Skeletal muscle cell (primary cell): ENCODE measurements at places on chromosomes 5 and 9.
A peak's percentile ranks its signal among the peaks of the same experiment; 100 is the strongest.

DNA sequence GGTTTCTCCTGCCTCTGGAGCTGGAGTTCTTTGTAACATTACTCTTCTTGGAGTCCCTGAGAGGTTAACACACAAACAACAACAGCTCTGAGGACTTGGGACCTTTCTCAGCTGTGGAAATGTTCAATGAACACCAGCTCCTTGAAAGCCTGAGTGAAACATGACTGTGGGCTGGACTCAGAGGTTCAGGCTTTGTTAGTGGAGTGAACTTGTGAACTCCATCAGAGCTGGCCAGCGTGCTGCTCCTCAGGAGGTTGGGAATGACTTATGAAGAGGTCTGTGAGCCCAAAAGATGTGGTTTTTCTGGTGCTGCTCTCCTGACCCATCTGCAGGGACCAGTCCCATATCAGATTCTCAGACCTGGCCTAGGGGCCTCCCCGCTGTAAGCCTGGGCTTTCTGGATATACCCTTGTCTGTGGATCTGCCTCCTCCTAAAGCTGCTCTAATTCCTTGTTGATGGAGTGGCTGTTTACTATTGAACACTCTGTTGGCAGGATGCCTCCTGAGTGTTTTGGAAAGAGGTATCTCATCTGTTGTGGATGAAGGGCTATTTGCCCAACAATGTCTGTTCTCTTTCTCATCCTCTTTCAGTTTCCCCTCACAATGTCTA lies 170.0 kb upstream of the GDNF start:
- no peak for DNase-seq

DNA sequence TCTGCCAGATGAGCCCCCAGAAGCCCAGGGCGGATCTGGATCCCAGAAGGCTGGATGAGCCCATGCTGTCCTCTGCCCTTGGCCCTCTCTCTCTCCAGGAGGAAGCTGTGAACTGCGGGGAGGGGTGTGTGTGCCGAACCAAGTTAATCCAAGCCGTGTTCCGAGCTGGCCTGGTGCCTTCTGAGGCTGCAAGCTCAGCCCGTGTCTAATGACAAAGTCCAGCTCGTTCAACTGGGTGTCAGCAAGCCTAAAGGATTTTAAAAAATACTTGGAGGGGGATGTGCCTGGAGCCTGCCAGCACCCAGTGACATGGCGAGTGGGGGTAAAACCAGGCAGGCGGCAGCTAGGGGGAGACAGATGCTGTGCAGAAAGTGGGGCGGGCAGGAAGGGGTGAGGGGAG lies 8.0 kb downstream of the STC2 start:
- no peak for DNase-seq

DNA sequence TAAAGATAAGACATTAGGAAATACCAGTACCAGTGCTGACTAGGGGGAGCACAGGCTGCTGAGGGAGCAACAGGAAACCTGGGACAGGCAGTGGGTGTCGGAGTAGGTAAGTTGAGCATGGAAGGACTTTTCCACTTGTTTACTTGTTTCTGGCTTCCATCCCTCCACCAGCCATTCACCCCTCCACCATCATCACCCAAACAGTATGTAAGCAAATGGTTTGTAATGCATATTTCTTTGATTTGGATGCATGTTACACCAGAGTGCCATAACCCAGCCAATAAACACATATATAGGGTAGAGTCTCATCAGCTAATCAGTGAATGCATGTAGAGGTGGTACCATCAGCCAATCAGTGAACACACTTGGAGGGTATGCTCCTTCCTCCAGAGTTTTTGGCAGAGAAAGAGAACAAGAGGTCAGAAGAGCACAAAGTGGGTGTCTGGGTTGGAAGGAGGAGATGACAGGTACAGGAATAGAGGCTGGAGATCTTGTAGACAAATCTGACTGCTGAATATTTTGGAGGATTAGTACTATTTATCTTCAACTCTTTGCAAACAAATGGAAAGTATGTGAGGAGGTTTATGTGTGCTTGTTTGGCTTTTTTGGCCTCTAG lies 37.7 kb upstream of the PDE8B start:
- no peak for DNase-seq

- DNase-seq, result peak; percentile 75
Observed at GRCh38 chr9:22216730-22217172, 207.6 kb upstream of the CDKN2B start.

DNA sequence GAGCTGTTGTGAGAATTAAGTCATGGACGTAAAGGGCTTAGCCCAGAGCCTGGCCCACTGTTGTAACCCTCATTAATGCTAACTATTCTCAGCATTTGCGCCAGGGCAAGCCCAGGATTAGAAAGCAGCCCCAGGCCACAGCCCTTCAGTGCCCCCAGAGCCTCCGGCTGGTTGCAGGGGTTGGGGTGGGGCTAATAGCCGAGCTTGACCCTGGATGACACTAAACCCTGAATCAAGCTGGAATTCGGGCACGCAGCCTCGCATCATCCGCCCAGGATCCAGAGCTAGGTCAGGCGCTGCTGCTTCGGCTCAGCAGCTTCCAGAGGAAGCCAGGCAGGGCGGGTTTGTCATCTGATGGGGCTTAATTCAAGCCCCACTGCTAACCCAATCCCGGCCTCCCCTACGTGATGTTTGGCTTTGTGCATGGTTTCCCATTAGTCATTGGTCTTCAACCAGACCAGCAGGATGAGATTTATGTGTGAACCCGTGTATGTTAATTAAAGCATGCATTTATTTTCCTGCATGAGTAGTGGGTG lies 1.2 kb upstream of the MEGF9 start:
- no peak for DNase-seq

GRCh38 chr9:111094433-111094924 lies 56.2 kb upstream of the LPAR1 start:
- peak; percentile 56 for DNase-seq

DNA sequence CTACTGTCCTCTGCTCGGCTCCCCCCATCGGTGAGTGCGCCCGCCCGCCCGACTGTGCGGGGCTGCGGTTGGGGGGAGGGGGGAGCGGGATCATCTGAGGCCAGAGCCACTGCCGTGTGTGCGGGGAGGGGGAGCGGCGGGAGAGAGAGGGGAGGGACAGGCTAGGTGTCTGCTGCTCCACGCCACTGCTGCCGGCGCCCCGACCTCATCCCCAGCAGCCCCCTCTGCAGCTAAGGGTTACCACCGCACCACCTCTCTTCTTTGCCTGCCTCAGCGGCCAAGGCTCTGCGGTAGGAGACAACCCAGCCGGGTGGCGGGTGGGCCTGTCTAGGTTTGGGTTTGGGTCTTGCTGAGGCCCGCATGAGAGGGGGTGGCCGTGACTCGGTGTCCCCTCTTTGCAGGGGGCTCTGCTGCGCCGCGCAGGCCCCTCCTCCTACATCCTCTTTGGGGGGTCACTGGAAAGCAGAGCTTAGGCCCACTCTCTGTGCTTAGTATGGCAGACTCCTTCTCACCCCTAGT lies 670 bp upstream of the PURA start:
- DNase-seq, result no peak

DNA sequence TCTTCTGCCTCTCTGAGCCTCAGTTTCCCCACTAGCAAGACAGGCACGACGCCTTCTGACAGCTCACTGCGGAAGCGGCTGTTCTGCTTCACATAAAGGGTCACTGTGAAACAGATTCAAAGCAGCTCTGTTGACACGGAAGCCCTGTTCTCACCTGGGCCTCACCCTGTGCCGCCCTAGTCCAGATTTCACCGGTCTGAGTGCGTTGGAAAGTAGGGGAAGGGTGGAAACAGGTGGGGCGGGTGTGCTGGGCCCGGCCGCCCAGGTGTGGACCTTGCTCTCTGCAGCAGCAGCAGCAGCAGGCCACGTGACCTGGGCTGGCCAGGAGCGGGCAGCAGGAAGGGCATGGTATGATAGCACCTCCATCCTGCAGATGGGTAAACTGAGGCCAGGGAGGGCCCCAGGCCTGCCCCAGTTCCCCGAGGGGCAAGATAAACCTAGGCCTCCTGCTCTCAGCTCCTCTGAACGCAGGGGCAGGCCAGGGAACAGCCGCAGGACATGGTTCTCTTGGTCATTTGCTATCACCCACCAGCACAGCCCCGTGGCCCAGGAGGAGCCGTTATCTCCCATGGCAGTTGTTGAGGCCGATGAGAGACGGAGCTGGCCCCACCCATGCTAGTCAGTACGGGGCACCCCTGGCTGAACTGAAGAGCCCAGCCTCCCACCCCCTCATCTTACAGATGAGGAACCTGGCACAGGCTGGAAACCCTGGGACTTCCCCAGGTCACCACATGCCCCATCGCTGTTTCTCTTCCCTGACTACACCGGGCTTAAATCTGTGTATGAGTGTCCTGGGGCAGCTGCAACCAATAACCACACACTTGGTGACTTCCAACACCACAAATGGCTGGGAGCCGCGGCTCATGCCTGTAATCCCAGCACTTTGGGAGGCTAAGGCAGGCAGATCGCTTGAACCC lies 12.1 kb downstream of the PTGES2 start:
- DNase-seq, result no peak

- peak; percentile 77 for DNase-seq
Observed at GRCh38 chr5:149133795-149134777, 7.2 kb upstream of the ABLIM3 start.

DNA sequence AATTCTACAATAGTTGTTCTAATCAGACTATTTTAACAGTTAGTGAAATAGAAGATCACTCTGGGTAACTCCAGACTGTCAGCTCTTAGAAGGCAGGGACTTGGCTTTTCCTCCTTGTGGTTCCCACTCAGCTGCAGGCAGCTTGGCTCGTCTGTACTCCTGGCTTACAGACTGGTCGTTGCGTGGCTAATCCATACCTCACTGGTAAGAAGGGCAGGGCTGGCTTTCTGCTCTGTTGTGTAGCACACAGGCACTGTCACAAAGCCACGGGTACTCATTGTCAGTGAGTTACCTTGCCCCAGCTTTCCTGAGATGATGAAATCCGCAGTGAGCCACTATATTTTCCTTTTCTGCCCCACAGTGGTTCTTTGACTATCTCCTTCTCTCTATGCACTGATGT lies 1.8 kb upstream of the PRLR start:
- no peak for DNase-seq

DNA sequence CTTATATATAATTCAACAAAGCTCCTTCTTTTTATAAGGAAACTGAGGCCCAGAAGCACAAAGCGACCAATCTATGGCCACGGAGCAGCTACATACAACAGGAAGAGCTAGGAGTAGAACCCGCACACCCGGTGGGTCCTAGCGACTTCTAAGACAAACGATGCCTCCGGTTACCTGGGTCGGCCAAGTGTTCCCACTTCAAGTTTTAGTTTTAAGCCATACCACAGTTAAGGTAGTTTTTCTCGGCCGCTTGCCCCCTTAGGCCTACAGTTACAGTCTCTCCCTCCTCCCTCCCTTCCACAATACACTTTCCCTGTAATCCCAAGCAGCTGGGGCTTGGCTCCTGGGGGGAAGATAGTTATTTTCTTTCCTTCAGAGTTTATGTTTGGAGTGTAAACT lies 533 bp downstream of the SREK1IP1 start:
- no peak for DNase-seq

DNA sequence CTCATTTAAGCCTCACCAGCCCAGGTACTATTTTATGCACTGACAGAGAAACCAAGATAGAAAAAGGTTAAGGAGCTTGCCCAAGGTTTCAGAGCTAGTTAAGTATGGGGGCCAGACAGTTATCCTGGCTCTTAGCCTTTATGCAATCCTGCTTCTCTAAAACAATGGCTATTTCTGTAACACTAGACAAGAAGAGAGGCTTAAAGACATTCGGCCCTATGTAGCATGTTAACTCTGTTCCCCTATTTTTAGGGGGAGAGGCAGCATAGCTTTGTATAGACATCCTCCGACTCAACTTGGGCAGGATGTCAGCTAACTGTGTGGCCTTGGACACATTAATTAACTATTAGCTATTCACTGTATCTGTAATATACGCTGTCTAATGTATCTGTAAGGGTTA lies 54.6 kb downstream of the LHFPL2 start:
- DNase-seq, result no peak

GRCh38 chr9:129884220-129885017 lies 49.2 kb downstream of the USP20 start:
- peak; percentile 26 for DNase-seq

GRCh38 chr5:9516591-9516990 lies 29.3 kb downstream of the SEMA5A start:
- DNase-seq, result no peak

DNA sequence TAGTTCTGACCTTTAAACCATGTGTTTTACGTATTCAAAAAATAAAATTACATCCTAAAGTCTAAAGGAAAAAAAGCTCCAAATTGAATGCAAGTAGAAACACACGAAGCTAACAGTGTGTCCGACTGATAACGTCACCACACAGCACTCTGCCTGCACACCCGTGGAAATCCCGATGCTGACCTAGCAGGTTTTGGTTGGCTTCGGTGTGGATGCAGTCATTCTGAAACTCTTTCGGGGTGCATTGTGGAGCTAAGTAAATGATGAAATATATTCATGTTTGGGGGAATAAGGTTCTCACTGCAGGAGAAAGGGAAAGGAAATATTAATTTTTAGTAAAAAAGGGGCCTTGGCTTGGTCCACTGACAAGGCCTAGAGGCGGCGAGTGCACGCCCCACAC lies 2.0 kb downstream of the RASGEF1C start:
- no peak for DNase-seq
